Activated CD4-positive, alpha-beta memory T cell treated with anti-CD3 and anti-CD28 coated beads, Interleukin-2, amount 10 ng/mL, durations not matched to agents 7 days and 5 days (primary cell): ENCODE measurements at places on chromosomes 6 and 20.

DNA sequence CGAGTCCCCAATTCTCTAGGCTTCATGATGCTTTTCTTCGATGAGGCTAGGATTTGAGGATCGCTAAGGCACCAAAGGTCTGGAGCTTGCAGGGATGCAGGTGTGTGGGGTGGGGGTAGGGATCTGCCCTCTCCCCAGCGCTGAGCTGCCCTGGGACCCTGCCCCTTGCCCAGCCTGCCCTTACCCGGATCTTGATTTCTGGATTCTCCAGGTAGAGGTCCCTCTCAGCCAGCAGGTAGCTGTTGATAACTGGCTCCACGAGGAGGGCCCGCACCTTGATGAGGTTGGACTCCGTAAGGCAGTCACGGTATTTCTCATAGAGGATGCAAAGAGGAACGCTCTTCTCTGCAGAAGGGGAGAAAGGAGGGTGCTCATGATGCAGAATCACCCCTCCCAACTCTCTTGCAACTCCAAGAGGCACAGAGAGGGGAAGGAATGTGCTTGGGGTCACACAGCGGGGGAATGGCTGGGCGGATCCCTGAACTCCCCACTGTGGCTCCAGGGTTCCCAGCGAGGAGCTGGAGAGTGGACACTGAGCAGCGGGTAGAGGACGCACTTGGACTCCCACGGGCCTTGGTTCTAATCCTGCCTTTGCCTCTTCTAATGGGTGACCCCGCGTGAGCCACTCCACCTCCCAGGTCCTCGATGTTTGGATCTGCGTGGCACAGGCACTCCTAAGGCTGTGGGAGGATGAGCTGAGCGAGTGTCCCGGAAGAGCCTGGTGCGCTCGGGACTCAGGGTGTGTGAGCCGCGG lies 32.7 kb downstream of the TGM2 start:
- no peak overlapping the region for H3K27ac ChIP-seq
- no peak for DNase-seq
- H3K4me1 ChIP-seq, result peaks cover 12% of the 10 kb centered on the region

DNA sequence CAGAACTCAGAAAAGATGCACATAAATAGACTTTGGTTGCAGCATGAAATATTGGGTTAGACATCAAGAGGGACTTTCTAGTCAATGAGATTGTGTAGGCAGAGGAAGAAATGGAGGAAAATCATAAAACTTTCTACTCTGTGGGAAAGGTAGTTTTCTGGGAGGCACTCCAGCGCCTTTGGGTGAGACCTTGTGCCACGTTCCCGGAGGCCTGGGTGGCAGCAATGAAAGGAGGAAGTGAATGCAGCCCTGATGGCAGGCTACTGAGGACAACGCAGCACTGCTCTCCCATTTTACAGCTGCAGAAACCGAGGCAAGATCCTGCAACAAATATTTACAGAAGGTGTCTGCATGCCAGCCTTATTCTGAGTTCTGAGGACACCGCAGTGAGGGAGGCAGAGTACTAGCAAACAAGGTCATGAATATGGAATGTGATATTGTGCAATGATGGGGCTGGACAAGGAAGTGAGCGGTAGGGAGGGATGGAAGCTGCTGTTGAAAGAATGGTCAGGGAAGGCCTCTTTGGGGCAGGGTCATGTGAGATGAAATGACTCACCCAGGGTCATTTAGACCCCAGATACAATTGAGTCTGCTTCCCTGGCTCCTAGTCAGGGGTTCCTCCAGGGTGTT lies 159.1 kb downstream of the TFAP2C start:
- no peaks in the 10 kb centered on the region for H3K27me3 ChIP-seq
- DNase-seq, result no peak
- H3K4me3 ChIP-seq, result no peak overlapping the region
- H3K4me1 ChIP-seq, result no peaks in the 10 kb centered on the region

- no peak for DNase-seq
- peaks cover 5% of the 10 kb centered on the region for H3K4me1 ChIP-seq
- H3K27ac ChIP-seq, result no peak overlapping the region
These were observed 164.9 kb upstream of the RREB1 start for GRCh38 chr6:6942831-6943230.

DNA sequence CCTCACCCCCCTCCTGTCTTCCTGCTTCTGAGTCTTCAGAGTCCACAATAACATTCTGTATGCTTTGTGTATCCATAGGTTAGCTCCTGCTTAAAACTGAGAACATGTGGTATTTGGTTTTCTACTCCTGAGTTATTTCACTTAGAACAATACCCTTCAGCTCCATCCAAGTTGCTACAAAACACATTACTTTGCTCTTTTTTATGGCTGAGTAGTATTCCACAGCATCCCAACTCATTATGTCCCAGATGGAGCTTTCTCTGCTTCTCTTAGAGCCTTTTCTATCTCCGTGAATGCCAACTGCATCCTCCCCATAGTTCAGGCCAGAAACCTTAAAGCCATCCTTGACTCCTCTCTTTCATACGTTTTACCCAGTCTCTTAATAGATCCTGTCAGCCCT lies 55.8 kb downstream of the STMND1 start:
- DNase-seq, result no peak
- H3K36me3 ChIP-seq, result no peaks in the 10 kb centered on the region
- H3K4me1 ChIP-seq, result no peaks in the 10 kb centered on the region
- H3K27me3 ChIP-seq, result peaks cover 22% of the 10 kb centered on the region

DNA sequence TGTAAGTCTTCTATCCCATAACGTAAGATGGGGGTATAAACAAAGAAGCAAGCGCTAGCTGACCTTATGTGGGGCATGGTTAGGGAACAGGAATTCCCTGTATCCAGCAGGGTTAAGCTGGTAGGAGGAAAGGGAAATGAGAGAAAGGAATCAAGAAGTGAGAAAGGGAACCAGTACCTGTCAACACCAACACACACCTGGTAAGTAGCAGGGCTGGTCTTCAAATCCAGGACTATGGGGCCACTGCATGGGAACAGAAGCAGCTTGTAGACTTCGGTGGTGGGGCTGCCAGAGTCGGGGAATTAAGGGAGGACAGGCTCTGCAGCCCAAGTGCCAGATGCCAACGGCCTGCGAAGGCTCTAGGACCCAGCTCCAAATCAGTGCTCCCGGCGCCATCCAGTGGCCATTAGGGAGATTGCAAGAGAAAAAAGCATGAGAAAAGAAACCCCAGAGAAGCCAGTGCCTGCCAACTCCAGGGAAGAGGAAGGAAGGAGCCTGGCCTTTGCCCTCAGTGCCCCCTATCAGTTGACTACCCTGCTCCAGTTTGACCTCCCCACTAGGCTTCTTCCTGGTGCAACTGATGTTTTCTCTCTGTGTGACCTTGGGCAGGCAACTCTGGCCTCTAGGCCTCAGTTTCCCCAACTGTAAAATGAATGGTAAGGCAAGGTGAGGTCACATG lies 15.8 kb upstream of the RBPJL start:
- peaks cover 2% of the 10 kb centered on the region for H3K36me3 ChIP-seq
- peak; percentile 72 for DNase-seq
- peaks cover 10% of the 10 kb centered on the region for H3K4me1 ChIP-seq
- no peak overlapping the region for H3K4me3 ChIP-seq
- H3K27ac ChIP-seq, result no peak overlapping the region
- H3K27me3 ChIP-seq, result peaks cover 53% of the 10 kb centered on the region

DNA sequence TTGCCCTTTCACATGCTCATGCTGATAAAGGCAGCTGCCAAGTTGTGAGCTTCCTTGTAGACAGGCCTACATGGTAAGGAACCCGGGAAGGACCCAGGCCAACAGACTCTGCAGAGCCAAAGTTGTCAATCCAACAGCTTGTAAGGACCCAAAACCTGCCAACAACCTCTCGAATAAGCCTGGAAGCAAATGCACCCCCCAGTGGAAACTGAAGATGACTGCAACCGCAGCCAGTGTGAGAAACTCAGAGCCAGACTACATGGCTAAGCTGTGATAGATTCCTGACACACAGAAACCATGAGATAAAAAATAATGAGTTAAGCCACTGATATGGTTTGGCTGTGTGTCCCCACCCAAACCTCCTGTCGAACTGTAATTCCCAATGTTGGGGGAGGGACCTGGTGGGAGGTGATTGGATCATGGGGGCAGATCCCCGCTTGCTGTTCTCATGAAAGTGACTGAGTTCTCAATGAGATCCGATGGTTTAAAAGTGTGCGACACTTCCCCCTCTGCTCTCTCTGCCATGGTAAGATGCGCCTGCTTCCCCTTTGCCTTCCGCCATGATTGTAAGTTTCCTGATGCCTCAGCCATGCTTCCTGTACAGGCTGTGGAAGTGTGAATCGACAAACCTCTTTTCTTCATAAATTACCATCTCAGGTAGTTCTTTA lies 18.8 kb upstream of the CLPSL2 start:
- H3K4me3 ChIP-seq, result no peak overlapping the region
- no peaks in the 10 kb centered on the region for H3K36me3 ChIP-seq
- peaks cover 17% of the 10 kb centered on the region for H3K27me3 ChIP-seq
- no peak overlapping the region for H3K27ac ChIP-seq
- H3K4me1 ChIP-seq, result no peaks in the 10 kb centered on the region

GRCh38 chr6:165308926-165309731 lies at the start of gene C6orf118:
Gene C6orf118, minus strand, starts transcription at chr6:165309605. Its CDS starts 19 bp downstream, at chr6:165309586.
- DNase-seq, result no peak
- H3K36me3 ChIP-seq, result no peaks in the 10 kb centered on the region
- no peak within 1 kb of the TSS for H3K27ac ChIP-seq
- no peaks in the 10 kb centered on the region for H3K4me1 ChIP-seq
- H3K4me3 ChIP-seq, result no peak within 1 kb of the TSS
- H3K27me3 ChIP-seq, result no peaks in the 10 kb centered on the region

DNA sequence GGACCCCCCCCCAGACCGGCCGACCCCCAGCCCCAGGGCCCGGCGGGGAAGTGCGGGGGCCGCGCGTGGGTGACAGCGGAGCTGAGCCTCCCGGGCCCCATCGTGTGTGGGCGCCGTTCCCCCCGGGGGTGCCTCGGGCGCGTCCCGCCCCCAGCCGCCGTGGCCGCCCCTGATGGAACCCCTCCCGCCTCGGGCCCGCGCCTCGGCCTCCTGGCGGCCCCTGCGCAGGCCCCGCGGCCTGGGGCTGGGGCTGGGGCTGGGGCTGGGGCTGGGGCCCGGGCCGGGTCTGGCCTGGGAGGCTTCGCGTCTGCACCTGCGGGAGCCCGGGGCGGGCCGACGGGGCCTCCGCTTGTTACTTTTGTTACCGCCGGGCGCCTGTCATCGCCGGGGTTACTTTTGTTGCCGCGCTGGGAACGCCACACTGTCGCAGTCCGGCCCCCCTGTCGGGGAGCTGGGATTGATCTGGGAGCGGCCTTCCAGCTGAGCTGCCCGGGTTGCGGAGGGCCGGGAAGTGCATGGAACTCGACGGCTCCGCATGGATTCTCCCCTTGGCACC lies 598 bp downstream of the OGFR start:
- H3K27me3 ChIP-seq, result no peaks in the 10 kb centered on the region
- H3K27ac ChIP-seq, result peak overlapping the region; percentile 54
- peaks cover 30% of the 10 kb centered on the region for H3K4me1 ChIP-seq
- H3K36me3 ChIP-seq, result peaks cover 37% of the 10 kb centered on the region

DNA sequence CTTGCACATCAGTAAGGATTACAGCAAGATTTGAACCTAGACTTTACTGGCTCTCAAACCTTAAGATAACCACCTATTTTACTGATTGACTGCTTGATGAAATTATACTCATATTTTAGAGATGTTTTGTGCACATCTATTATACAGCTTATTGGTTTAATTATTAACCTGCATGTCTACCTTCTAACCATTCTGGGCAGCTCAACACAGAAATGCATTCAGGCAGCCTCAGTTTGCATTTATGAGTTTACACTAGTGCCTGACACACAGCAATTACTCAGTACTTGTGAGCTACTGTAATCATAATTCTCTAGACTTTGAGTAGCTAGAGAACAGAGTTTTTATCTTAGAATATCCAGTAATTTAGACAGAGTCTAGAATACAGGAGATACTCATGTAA lies 273.9 kb upstream of the THEMIS start:
- no peaks in the 10 kb centered on the region for H3K4me1 ChIP-seq
- DNase-seq, result no peak
- H3K36me3 ChIP-seq, result no peaks in the 10 kb centered on the region
- no peak overlapping the region for H3K27ac ChIP-seq
- H3K27me3 ChIP-seq, result no peaks in the 10 kb centered on the region

GRCh38 chr6:81643156-81643555 lies 109.3 kb downstream of the TENT5A start:
- no peaks in the 10 kb centered on the region for H3K36me3 ChIP-seq
- no peak overlapping the region for H3K4me3 ChIP-seq
- no peaks in the 10 kb centered on the region for H3K27me3 ChIP-seq
- H3K4me1 ChIP-seq, result no peaks in the 10 kb centered on the region
- no peak overlapping the region for H3K27ac ChIP-seq
- DNase-seq, result no peak

GRCh38 chr6:7832904-7833750 lies 77.5 kb downstream of the TXNDC5 start:
- H3K27ac ChIP-seq, result no peak overlapping the region
- no peaks in the 10 kb centered on the region for H3K4me1 ChIP-seq
- DNase-seq, result no peak
- peaks cover 4% of the 10 kb centered on the region for H3K27me3 ChIP-seq

DNA sequence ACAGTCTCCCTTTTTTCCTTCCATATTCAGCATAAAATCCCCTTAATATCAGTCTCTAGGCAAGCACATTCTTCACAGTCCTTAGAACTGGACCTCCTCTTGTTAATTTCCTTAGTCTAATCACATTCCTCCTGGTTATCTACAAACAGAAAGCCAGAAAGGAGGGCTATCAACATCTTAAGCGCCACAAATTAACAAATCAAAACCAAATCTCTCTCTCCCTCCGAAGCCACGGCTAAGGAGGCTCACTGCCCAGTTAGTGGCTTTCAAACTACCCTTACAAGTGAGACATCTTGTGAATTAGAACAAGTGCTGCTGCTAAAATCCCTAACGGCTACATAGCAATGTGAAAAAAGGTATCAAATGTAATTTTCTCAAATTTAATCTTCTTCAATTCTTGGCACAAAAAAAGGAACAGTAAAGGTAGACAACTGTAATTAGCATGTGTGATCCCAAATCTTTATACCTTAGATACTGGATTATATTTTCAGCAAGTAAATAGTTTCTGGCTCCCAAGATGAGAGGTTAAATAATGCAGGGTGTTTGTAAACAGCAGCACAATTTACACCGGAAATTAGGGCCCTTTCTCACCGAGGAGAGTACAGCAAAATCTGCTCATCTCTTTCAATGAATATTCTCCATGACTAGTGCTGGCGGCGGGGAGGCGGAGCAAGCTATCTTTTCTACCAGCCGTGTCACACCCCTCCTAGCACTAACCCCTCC lies 1.4 kb upstream of the TRIM39 start:
- H3K4me1 ChIP-seq, result peaks cover 67% of the 10 kb centered on the region
- peak overlapping the region; percentile 99 for H3K27ac ChIP-seq
- DNase-seq, result peak; percentile 88
- peaks cover 44% of the 10 kb centered on the region for H3K36me3 ChIP-seq
- peak overlapping the region; percentile 92 for H3K4me3 ChIP-seq

GRCh38 chr20:1415667-1416468 lies 23.0 kb upstream of the FKBP1A start:
- H3K27ac ChIP-seq, result no peak overlapping the region
- peaks cover 7% of the 10 kb centered on the region for H3K4me1 ChIP-seq
- DNase-seq, result no peak
- H3K36me3 ChIP-seq, result peaks cover 3% of the 10 kb centered on the region
- peaks cover 22% of the 10 kb centered on the region for H3K27me3 ChIP-seq

DNA sequence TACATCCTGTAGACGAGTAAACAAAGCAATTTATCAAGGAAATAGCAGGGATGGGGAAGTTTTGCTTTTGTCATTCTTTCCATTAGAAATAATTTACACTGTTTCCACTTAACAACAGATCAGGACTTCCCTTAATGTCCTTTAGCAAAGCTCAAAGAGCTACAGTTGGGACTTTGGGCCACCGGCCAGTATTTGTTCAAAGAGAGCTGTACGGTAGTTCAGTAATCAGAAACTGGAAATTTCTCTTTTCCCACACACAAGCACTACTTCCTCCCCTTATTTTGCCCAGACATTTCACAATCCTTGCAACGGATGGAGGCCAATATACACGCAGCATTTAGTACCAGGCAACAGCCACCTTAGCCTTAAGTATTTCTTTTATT lies 12.1 kb upstream of the HINT3 start:
- DNase-seq, result no peak
- H3K4me1 ChIP-seq, result peaks cover 35% of the 10 kb centered on the region
- H3K27ac ChIP-seq, result no peak overlapping the region
- no peaks in the 10 kb centered on the region for H3K27me3 ChIP-seq
- H3K4me3 ChIP-seq, result no peak overlapping the region
